ENCODE measurements at places on chromosomes 13 and 19.

DNA sequence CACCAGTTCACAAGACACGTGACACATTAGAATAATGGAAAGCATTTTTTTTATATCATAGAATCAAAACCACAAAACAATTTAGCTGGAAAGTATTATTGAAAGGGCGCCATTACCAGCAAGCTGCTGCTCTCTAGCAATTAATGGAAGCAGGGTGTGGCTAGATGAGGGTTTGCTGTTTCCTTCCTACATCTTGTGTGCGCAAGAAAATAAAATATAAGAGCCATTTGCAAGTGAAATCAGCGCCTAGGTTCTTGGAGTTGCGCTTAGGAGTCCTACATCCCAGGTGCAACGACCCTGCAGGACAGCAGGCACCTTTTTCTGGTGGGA lies 140.9 kb downstream of the ZNF536 start:
- DNase-seq = no peak

- no peak for DNase-seq
These were observed 11.9 kb upstream of the FRY start for GRCh38 chr13:32019612-32020233.

GRCh38 chr13:87837946-87838345 lies 166.8 kb downstream of the SLITRK5 start:
- DNase-seq = no peak

DNA sequence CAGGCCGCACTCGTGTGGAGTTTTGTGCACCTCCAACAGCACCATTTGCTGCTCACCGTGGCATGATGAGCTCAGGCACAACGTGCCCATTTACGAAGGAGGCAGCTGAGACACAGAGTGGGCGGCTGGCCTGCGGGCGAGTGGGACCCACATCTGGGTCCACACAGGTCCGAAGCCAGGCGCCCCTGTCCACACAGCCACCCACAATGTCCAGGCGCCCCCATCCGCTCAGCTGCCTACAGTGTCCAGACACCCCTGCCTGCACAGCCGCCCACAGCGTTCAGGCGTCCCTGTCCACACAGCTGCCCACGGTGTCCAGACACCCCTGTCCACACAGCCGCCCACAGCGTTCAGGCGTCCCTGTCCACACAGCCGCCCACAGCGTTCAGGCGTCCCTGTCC lies 42.5 kb upstream of the F7 start:
- no peak for DNase-seq
